NCI-H524 treated with DMSO at 0.1 percent for 48 hours (cell line): ENCODE measurements at places on chromosomes 2 and 18.

DNA sequence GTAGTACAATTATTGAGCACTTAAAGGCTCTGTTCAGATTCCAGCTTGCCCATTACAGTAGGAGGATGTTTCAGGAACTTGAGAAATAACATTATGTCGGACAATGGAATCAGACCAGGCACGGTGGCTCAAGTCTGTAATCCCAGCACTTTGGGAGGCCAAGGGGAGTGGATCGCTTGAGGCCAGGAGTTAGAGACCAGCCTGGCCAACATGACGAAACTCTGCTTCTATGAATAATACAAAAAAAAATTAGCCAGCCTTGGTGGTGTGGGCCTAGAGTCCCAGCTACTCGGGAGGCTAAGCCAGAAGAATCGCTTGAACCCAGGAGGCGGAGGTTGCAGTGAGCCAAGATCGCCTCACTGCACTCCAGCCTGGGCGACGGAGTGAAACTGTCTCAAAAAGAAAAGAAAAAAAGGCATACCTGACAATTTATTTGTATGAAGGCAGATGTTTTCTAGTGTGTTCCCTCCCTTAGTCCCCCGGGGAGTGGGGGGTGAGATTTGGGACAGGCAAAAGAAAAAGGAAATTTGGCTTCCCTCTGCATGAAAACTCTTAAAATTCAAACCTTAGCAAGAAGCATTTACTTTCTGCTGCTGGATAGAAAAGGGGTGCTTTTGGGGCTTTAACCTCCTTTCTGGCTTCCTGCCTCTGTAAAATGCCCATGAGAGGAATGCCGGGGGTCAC lies 13.7 kb upstream of the ZNF532 start:
- DNase-seq = no peak

GRCh38 chr2:86747711-86748639 lies 27.9 kb downstream of the RMND5A start:
- DNase-seq = no peak

- DNase-seq = peak; percentile 26
Measured at GRCh38 chr18:13222856-13223281, 4.3 kb downstream of the LDLRAD4 start.

DNA sequence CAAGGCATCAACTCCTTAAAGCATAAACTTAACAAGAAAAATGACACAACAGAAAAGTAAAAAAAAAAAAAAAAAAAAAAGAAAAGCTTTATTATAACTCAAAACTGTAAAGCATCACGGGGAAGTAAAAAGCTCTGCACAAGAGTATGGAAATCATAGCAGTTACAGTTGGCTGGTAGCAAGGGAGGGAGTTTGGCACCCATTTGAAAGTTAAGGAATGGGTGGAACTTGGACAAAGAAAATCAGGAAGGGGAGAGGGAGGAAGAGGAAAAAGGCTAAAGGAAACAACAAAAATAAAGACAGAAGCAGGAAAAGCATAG lies 8.6 kb downstream of the KLF7 start:
- no peak for DNase-seq

DNA sequence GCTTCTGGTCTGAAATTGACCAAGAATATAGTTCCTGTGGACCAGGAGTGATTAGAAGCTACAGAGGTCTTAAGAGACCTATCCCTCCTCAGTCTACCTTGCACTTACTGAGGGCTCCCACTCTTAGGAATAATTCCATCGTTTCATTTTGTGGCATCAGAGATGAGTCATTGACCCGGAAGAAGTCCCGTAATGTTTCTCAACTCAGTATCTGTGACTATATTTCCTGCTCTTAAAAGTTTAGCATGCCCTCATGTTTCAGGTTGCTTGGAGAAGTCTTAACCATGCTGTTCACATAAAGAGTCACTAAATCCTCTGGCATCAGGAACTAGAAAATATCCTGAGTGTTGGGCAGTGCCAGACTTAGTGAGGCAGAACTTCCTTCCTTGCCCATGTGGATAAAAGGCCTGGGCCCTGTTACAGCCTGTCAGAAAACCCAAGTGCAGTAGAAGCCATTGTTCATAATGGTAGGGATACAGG lies at the start of gene IL36A:
Gene IL36A, plus strand, starts transcription at position 430 of the 480 bp plus-strand sequence. CDS start 413 bp downstream, outside the sequence.
- DNase-seq = no peak

GRCh38 chr18:52343731-52344340 lies 3.8 kb downstream of the DCC start:
- no peak for DNase-seq

- no peak for DNase-seq
Measured at GRCh38 chr2:88880441-88880953, 189.0 kb downstream of the RPIA start.

DNA sequence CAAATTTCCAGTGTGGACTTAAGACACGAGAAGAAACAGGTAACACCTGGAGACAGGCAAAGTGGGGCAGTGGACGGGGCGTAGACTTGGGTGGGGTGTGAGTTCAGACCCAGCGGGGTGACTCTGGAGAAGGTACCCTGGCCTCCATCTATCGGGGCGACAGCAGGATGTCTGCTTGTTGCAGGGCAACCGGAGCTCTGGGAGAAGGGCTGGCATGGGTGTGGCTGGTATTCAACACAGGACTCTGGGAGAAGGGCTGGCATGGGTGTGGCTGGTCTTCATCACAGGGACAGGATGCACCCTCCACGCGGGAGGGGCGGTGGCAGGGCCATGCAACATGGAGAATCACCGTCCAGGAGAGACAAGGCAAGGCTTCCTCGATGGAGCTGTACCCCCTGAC lies 198.5 kb downstream of the HDAC4 start:
- DNase-seq = no peak

- no peak for DNase-seq
Measured at GRCh38 chr2:195117011-195117410, 540.0 kb upstream of the SLC39A10 start.

DNA sequence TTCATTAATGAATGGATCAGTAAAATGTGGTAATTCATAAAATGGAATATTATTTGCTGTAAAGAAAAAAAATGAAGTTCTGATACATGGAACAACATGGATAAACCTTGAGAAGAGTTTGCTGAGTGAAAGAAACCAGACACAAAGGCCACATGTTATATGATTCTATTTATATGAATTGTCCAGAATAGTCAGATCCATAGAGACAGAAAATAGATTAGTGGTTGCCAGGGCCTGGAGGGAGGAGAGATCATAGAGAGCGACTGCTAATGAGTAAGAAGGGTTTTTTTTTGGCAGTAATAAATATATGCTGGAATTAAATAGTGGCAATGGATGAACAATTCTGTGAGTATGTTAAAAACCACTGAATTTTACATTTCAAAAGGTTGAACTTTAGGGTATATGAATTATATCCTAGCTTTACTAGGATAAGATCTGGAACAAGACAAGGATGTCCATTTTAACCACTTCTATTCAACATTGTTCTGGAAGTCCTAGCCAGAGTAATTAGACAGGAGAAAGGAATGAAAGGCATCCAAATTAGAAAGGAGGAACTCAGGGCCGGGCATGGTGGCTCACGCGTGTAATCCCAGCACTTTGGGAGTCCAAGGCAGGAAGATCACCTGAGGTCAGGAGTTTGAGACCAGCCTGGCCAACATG lies 48.8 kb downstream of the MAPRE2 start:
- no peak for DNase-seq

DNA sequence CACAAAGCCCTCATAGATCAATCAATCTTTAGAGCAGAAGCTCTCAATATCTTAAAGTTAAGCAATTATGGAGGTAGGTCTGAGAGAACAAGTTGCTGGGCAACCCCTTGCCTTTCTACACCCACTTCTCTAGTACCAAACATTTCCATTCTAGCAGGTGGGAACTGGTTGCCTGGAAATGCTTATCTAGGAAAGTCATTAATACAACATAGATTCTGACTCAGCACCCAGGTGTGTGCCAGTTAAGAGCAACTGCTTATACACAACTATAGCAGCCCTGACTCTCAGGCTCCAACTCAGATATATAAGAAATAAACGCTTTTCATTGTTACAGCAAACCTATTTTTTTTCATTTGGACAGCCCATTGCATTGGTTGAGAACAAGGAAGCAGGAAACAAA lies 237.7 kb downstream of the IRS1 start:
- no peak for DNase-seq

DNA sequence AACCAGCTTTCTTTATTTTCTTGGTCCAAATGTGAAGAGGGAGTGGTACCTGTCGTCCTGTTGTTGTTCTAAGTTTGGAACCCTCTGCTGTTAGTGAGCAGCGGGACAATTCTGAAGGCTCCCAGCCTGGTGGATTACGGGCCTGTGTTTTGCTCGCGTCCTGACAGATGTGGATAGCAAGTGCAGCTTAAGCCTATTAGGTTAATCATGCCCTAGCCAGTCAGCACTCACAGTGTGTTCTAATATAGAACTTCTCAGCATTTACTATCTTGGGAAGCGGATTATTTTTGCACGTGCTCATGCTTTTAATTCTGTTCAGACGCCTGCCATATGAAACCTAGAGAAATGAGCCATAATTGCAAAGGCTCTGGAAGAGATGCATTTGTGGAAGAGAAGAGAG lies at the start of gene PCARE:
Gene PCARE, minus strand, starts transcription at position 113 of the 400 bp plus-strand sequence. CDS start 262 bp downstream, outside the sequence.
- peak; percentile 99 for DNase-seq

DNA sequence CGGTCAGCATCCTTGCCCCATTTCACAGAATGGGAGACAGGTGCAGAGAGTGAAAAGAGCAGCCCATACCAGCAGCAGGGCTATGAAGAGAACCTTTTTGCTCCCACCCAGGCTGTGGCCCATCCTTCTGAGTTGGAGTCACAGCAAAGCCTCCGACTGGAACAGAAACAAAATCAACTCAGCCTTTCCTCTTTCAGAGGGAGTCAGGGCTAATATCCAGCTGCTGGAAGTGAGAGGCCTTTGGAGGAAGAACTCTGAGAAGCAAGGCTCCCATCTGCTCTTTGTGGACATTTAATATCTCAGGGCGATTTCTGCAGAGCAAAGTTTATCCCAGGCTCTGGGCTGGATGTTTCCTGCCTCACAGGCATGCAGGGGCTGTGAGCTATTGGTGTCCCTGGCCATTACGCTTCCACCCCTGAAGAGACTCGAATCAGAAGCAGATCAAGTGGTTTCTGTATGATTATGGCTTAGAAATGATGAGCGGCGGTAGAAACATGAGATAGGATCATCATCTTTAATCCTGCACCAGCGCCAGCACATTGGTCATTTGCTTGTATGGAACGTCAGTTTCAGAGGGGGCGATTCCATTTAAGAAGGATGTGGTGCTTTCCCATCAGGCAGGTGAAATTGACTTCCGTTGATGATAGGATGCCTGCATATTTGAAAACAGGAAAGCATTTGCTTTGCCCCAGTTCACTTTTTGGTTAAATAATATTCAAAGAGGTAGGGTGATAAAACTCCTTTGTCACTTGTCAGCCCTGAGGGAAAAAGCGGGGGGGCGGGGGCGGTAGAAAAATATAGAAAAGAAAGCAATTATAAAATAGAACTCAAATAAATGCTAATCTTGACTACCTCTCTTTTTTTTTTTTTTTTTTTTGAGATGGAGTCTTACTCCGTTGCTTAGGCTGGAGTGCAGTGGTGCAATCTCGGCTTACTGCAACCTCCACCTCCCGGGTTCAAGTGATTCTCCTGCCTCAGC lies 152.4 kb downstream of the LRRC30 start:
- DNase-seq = no peak

DNA sequence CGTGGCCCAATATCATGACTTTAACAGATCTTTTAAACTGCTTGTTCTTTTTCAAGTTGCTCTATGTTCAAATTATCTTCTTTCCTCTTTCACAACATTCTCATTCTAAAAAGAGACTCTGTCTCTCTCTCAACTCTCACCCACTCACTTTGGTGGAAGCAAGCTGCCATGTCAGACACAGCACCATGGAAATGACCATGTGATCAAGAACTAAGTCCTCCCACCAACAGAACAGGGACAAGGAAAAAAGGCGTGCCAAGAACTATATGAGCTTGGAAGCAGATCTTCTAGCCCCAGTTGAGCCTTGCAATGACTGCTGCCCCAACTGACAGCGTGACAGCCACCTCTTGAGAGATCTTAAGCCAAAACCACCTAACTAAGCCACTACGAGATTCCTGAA lies 23.9 kb downstream of the BAZ2B start:
- no peak for DNase-seq

DNA sequence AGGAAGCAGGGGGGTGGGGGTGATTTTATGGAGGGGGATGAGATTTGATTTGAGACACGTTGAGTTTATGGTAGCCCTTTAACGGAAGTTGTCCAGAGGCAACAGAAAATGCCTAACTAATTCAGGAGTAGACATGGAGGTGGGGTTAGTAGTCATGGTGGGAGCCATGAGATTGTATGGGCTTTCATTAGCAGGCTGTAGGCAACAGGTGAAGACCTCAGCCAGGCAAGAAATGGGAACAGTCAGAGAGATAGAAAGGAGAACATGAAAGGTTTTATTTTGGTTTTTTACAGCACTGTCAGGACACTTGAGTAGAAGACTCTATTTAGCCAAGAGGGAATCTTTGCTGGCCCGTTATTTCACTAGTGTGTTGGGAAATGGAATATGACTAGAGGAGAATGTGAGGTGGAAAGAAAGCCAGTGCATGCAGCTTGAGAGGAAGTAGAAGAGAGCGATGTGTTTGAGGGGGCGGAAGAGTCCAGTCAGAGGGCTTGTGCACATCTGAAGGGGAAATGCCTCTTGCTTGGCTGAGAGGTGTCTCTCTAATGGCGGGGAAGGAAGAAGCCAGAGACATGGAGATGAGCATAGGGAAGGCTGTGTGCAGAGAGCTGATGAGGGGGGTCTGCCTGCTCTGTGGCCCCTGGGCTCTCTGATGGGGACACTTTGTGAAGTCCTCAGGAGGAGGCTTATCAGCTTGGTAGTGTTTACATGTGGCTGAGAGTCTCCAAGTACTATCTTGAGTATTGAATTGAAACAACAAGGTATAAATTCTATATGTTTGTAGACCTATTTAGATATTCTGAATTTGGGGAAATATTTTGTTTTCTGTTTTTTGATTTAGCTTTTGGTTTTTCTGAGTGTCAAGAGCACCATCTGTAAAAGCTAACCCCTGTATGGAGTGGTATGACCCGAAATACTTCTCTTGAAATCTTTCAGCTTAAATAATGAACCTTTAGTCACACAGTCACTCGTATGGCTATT lies 66.9 kb upstream of the ITM2C start:
- DNase-seq = no peak

DNA sequence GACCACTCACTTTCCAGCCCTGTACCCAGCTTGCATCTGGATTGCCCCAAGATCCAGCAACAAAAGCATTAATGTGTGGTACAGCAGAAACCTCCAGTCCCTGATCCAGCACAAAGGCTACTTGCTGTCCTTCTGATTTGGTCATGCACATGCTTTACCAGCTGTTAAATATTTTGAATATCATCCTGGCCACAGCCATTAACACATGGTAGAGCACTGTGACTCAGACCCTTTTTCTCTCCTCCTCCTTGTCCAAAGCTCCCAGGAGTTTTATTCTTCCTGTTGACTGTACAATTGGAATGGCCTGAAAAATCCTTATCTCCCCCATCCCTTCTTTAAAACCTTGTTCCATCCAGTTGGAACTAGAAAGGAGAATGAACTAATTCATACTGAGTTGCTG lies 419.7 kb upstream of the TNP1 start:
- DNase-seq = no peak

DNA sequence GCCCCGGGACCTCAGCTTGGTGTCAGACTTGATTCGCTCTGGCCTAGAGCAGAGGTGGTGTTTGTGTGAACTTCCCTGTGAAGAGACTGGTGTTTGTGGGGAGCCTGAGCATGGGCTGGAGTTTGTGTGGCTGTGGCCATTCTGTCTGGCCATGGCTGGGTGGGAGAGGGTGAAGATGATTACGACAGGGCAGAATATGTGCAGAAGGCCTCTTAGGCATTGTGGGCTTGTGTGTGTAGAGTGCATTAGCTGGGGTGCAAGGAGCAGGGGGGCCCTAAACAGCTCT lies 10.5 kb downstream of the OBSL1 start:
- no peak for DNase-seq

GRCh38 chr2:127463155-127463991 lies 45.1 kb downstream of the PROC start:
- DNase-seq = no peak
